Stimulated activated CD8-positive, alpha-beta memory T cell treated with anti-CD3 and anti-CD28 coated beads, Interleukin-7, amount 100 ng/mL, for 1 hour (primary cell): ENCODE measurements at places on chromosomes 2 and 18.

GRCh38 chr2:215998636-215999035 is 14.7 kb downstream of the MREG start:
- DNase-seq, result no peak

- DNase-seq, result no peak
Observed at GRCh38 chr2:28652217-28652616, 99.4 kb upstream of the PPP1CB start.

- DNase-seq, result no peak
Observed at GRCh38 chr2:236369661-236370062, 105.5 kb upstream of the ASB18 start.

DNA sequence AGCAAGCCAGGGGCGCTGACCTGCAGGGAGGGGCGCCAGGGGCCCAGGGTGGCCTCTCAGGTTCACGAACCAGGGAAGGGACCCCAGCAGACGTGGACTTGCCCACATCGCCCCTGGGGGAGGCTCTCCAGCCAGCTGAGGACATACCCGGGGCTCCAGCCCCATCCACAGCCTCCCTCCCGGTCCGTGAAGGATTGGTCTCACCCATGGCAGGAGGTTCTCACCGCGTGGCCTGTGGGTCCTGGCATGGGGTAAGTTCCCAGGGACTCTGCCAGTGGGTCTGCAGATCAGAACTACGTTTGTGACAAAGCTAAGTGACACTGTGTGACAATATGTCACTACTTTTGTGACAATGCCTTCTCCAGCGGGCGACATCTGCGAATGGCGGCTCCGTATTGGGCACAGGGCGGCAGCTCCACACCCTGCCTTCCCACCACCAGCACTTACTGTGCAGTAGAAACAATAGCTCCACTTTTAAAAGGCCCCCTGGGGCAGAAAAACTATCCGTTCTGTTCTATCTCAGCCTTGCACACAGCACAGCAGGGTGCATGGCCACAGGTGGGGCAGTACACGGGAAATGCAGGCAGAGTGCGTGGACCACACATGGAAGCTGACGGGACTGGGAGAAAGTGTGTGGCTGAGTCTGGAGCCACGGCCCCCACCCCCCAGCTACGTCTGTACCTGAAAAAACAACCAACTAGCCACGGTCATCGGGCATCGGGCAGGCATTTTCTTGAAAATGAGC is 65.2 kb upstream of the CTDP1 start:
- no peak for DNase-seq
